T-cell (primary cell): ENCODE measurements at places on chromosomes 5 and 9. TPM values are rescaled to one million over a fixed set of nuclear protein-coding genes. Genes with fewer than 3 reads are reported as not detected.

GRCh38 chr5:169742771-169743296 lies 105.8 kb downstream of the DOCK2 start:
- no peak for DNase-seq

GRCh38 chr5:36407396-36407795 lies 105.7 kb upstream of the RANBP3L start:
- DNase-seq, result no peak

- DNase-seq, result no peak
Observed at GRCh38 chr9:94941211-94941875, 214.8 kb downstream of the AOPEP start.

DNA sequence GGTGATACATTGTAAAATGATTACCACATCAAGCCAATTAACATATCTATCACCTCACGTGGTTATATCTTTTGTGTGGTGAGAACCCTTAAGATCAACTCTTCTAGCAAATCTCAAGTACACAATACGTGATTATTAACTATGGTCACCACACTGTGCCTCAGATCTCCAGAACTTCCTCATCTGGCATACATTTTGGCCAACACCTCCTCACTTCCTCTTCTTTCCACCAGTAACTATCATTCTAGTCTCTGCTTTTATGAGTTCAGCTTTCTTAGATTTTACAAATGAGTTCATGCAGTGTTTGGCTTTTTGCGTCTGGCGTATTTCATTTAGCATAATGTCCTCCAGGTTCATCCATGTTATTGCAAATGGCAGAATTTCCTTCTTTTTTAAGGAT lies 35.8 kb downstream of the PRKACG start:
- DNase-seq, result no peak

GRCh38 chr9:80204054-80204453 lies 632.3 kb downstream of the TLE4 start:
- DNase-seq, result no peak

DNA sequence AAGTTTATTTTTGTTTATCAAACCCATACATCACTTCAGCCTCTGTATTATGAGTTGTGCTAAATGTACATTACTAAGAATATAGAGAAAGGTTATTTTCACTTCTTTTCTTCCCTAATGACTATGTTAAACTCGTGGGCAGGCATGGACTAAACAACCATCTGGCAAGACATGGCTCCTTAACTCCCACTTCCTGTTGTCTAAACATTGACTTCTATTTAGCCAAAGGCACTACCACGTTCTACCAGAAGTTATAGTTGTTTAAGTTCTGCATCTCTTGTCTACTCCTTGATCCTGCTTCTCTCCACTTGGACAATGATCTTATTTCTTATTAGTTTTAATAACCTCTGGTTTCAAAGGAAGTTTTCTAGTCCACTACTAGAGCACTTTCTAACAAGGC lies 136.1 kb downstream of the MACIR start:
- no peak for DNase-seq

DNA sequence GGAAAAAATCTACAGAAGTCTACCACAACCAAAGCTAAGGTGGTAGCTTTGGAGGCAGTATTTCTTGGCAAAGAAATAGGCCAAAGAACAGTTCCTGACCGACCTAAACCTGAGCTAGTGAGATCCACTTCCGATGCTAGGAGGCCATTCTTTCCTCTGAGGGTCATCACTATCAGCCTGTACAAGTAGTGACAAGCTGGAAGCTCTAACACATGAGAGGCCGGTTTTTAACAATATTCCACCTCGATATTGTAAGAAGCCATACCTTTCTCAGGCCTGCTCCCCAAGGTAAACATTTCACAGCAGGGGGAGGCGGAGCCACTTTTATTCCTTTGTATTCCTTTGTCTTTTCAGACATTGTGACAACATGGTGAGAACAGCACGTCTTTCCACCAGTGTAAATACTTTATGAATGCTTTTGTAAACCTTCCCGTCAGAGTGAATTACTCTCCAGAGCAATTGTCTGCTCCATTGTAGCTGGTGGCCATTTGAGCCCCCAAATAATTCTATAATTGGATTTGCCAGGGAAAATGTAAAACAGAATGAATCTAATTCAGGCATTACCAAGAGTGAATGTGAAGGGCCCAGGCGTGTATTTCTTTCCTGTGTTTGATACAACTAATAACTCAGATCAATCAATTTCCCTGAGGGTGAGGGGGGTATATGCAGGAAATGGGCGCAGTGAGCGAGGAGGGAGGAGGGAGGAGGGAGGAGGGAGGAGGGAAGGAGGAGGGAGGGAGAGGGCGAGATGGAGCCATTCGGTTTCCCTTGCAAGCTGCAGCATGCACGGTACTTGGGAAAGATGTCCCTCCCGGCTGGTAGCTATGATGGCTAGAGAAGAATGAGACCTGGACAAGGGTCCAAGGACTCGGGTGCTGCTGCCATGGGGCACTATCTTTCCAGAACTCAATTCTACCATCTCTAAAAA lies 166.6 kb downstream of the CDK5RAP2 start:
- DNase-seq, result no peak

Gene UBQLN1
- total RNA-seq, result 103 TPM

Gene SPATA31C1
- total RNA-seq, result not detected

Gene LIFR
- 0.12 TPM for total RNA-seq
